ENCODE measurements at places on chromosomes 13 and 19.

GRCh38 chr13:20997301-20998161 lies 63.9 kb downstream of the LATS2 start:
- no peak for DNase-seq

GRCh38 chr13:21006141-21007005 lies 55.0 kb downstream of the LATS2 start:
- DNase-seq: no peak

DNA sequence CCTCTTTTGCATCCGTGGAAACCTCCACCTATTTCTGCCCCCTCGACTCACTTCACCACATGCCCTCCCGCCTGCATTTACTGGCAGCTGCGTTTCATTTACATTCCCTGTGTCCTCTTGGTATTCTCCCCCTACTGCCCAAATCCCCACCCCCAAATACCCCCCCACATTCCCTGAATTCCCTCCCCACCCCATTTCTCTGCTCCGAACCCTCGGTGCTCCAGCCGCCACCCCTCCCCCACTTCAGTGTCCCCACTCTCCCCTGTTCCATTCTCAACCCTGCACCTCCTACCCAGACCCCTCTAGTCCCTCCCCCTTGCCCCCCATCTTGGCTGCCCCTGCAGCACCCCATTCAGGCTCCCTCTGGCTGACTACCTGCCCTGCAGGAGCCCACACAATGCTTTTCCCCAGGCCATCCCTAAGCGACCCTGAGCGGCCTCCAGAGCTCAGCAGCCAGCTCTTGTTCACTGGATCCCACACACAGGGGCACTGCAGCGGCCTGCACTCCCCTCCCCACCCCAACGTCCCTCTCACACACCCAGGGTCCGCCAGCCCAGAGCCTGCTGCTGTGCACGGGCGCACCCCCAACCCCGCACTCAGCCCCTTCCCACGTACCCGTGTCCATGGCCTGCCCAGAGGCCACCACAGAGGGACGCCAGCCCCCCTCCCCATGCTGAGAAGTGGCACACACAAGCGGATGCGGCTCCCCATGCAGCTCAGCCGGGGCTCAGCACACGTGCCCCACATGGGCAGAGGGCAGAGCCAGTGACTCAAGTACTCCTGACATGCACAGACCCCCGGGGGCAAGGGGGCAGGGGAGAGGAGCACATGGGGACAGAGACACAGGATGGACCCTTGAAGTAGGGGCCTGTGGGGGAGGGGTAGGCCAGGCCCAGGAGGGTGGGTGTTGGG lies 26.3 kb downstream of the SHANK1 start:
- DNase-seq: no peak

DNA sequence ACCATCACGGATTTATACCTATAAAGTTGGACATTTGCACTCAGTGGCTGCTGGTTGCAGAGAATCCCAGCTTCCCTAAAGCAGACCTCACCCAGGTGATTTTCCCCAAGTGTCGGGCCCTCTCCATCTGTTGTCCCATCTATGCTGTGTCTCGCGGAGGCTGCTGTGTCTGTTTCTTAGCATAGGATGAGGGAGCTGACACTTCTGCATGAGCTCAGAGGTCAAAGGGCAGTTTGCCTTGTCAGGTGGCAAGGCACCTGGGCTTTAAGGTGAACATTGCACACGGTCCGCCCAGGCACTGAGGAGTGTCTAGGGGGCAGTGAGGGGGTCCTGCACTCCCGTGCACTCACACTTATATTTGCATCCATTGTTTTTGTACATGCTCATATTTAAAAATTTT lies 151.6 kb downstream of the ZIC5 start:
- DNase-seq: no peak

GRCh38 chr13:76552041-76552772 lies 334.0 kb downstream of the KCTD12 start:
- DNase-seq: no peak

GRCh38 chr13:85427416-85427815 lies 371.8 kb downstream of the SLITRK6 start:
- DNase-seq: no peak

GRCh38 chr13:32141462-32141861 lies 109.9 kb downstream of the FRY start:
- DNase-seq: no peak

- no peak for DNase-seq
Measured at GRCh38 chr13:110653851-110654250, 38.5 kb downstream of the NAXD start.
